ENCODE measurements at places on chromosomes 6 and 20. TPM values are rescaled to one million over a fixed set of nuclear protein-coding genes. Genes with fewer than 3 reads are reported as not detected.

The GCLC gene
- 48.2 TPM for total RNA-seq

The VIP gene
- not detected for total RNA-seq

The BHLHE23 gene
- total RNA-seq = 0.22 TPM

The CPNE5 gene
- 0.52 TPM for total RNA-seq

The SLC17A4 gene
- not detected for total RNA-seq

The GRIK2 gene
- 0.90 TPM for total RNA-seq

The GUCA1A gene
- total RNA-seq = 16.5 TPM

The PRSS35 gene
- 1.4 TPM for total RNA-seq

The NOTCH4 gene
- 2.1 TPM for total RNA-seq

The CRYBG1 gene
- total RNA-seq = 5.7 TPM

The PRRT1 gene
- total RNA-seq = 1.8 TPM

The PLTP gene
- total RNA-seq = 62.5 TPM

DNA sequence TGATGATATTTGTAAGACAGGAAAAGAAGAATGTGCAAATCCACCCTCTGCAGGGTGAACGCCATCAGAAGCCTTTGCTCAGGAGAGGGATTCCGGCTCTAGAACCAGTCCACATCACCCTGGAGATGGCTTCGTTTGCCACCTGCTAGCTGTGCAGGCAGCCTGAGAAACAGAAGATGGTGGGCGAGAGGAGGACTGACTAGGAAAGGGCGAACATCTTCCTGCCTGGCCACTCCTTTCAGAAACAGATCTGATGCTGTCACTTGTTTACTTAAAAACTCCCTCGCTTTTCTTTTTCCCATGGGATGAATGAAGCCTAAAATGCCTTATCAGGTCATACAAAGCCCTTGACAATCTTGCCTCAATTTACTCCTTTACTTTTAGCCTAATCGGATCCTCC, 1.2 kb downstream of the PTPRA start:
- no peak overlapping the region for H3K27ac ChIP-seq
- peaks cover 2% of the 10 kb centered on the region for H3K27me3 ChIP-seq
- peak overlapping the region; percentile 90 for H3K4me3 ChIP-seq
- no peak for DNase-seq

DNA sequence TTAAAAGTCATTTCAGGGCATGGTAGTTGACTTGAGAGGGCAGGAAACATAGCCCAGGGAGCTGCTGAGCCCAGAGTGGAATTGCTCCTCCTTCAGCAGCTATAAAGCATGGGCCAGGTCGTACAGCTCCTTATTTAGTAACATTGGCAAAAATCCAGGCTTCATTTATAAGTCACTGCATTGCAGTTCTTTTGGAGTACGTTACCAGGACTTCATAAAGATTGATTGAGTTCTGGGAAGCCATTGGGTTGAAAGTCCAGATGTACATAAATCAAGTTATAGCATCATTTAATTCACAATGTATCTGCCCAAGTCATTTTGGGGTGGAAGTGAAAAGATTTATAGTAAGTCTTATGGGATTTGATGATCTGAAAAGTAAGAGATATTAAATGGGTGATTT, 53.0 kb upstream of the ANKEF1 start:
- no peak for DNase-seq
- H3K36me3 ChIP-seq = no peaks in the 10 kb centered on the region
- no peak overlapping the region for H3K4me3 ChIP-seq
- H3K4me1 ChIP-seq = no peaks in the 10 kb centered on the region
- no peak overlapping the region for H3K27ac ChIP-seq
- no peaks in the 10 kb centered on the region for H3K27me3 ChIP-seq

DNA sequence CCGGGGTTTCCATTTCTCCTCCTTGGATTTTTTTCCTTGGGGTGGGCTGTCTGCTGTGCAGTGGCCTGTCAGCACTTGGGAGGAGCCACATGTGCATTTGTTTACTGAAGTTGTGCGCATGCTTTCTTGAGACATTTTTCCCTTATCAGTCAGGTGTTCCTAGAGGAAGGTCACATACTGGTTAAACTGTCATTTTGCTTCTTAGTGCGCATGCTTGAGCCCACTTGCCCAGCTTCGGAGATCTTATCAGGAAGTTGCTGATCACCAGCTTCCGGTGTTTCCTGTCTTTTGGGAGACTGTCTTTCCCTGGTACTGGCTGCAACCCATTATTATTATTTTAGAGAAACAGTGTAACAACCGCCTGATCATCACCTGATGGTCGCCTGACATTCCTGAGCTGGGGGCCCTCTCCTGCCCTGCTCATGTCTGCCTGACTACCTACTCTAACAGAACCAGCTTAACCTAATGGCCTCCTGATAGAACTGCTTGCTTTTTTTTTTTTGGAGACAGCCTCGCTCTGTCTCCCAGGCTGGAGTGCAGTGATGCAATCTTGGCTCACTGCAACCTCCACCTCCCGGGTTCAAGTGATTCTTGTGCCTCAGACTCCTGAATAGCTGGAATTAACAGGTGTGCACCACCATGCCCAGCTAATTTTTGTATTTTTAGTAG, 378 bp upstream of the ERVFRD-1 start:
- H3K4me3 ChIP-seq = no peak overlapping the region
- no peaks in the 10 kb centered on the region for H3K36me3 ChIP-seq
- no peaks in the 10 kb centered on the region for H3K27me3 ChIP-seq
- peaks cover 12% of the 10 kb centered on the region for H3K4me1 ChIP-seq
- no peak overlapping the region for H3K27ac ChIP-seq
- DNase-seq = no peak

DNA sequence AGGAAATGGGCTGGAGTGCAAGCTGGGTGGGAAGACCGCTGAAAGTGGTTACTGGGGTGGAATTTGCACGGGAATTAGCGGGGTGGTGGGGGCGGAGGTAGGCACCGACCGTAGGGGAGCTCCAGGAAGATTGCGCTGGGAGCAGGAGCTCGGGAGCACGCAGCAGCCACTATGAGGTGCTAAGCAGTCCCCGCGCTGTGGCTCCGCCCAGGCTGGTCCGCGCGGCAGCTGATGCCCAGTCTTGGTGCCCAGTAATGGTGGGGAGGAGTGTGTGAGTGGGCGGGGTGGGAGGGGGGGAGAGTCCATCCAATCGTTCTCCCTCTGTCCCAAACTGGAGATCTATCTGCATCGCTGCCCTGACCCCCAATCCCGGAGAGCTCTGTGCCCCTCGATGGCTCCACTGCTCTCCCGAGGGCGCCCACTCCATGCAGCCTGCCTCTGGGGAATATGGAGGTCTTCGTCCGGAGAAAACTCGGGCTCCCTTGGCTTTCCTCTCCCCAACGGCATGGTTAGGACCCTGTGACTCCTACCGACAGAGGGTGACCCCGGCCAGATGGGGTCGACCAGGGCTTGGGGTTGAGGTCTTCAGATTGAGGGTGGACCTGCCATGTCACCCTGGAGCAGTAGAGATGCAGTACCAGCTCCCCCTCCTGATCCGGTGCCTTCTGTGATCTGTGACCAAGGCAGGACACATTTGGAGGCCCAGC, 5.3 kb downstream of the TP53TG5 start:
- peaks cover 2% of the 10 kb centered on the region for H3K27me3 ChIP-seq
- no peak overlapping the region for H3K27ac ChIP-seq
- peak overlapping the region; percentile 67 for H3K4me3 ChIP-seq
- peak; percentile 68 for DNase-seq

DNA sequence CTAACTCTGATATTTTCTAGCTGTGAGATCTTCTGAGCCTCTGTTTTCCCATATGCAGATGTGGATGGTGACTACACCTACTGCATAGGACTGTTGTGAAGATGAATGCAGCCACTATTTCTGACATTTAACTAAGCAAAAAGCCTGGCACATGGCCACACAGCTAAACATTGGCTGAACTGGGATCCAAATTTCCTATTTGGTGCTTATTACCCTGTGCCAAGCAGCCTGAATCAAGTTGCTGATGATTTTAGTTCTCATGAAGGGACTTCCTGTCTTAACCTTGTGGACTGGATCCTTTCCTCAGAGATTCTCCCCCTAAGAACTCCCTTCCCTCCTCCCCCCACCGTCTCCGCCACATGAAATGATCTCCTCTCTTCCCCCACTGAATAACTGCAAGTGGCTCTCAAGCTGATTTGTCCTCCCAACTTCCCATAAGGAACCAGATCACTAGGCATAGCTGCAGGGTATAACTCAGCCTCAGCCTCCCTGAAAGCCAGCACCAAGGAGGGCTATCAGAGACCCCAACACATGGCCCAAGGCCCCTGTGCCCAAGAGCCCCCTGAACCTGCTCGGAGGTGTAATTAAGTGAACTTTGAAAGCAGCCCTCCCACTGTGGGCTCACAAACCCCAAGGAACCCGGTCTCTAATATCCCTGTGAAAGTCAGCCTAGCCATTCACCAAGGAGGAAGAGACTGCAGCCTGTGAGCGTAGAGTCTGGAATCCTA, 55.7 kb downstream of the MAFB start:
- H3K4me1 ChIP-seq = peaks cover 2% of the 10 kb centered on the region
- H3K27me3 ChIP-seq = no peaks in the 10 kb centered on the region
- no peak for DNase-seq
- no peaks in the 10 kb centered on the region for H3K36me3 ChIP-seq

DNA sequence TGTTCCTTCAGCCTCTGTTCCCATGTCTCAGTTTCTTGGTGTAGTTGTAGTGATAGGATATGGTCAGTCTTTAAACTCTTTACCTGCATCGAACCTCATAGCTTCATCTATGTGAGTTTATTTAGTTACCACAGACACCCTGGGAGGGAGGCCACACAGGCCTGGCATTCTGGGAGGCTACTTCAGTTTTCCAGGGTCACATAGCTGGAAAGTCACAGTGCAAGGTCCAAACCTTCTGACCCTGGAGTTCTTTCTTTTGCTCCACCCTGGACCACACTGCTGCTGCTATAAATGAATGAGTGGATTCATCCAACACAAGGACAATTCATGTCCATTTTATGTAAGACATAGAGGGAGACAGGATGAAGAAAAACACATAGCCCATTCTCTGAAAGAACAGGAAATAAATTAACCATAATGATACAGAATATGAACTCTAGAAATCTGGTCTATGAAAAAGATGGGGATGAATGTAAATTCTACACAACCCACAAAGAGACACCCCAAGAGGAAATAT, 60.8 kb downstream of the LAMA4 start:
- H3K27ac ChIP-seq = no peak overlapping the region
- DNase-seq = no peak
- H3K4me3 ChIP-seq = no peak overlapping the region
- H3K27me3 ChIP-seq = no peaks in the 10 kb centered on the region
- H3K4me1 ChIP-seq = no peaks in the 10 kb centered on the region

GRCh38 chr6:10418862-10419748, 4.2 kb upstream of the TFAP2A start:
- H3K4me1 ChIP-seq = peaks cover 3% of the 10 kb centered on the region
- H3K27me3 ChIP-seq = peaks cover 91% of the 10 kb centered on the region
- DNase-seq = peak; percentile 93
- H3K4me3 ChIP-seq = peak overlapping the region; percentile 72

DNA sequence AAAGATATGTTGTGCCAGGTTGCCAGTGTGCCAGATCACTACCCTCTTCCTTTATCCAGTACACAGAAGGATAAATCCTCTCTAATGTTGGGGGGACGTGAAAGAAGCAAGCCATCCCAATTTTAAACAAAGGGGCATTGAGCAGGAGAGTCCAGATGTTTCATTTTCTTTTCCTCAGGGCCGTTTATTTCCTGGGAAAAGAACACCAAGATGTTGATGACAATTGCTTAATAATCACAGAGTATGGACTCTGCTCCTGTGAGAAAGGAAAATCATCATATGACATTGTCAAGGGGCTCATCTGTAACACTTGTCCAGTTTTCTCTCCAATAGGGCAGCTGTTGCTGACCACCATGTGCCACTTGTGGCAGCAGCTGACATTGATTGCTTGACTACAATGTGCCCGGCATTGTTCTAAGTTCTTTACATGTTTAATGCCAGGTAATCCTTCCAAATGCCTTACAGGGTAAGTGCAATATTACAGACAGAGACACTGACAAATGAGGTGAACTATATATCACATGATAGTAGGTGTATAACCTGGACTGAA, 161.4 kb downstream of the CD109 start:
- no peak overlapping the region for H3K27ac ChIP-seq
- no peaks in the 10 kb centered on the region for H3K36me3 ChIP-seq
- no peak for DNase-seq
- no peak overlapping the region for H3K4me3 ChIP-seq
- no peaks in the 10 kb centered on the region for H3K4me1 ChIP-seq

- H3K4me3 ChIP-seq = no peak overlapping the region
- no peaks in the 10 kb centered on the region for H3K36me3 ChIP-seq
- H3K4me1 ChIP-seq = no peaks in the 10 kb centered on the region
- no peak for DNase-seq
These were observed 245.8 kb downstream of the SYNE1 start for GRCh38 chr6:152391179-152391880.

DNA sequence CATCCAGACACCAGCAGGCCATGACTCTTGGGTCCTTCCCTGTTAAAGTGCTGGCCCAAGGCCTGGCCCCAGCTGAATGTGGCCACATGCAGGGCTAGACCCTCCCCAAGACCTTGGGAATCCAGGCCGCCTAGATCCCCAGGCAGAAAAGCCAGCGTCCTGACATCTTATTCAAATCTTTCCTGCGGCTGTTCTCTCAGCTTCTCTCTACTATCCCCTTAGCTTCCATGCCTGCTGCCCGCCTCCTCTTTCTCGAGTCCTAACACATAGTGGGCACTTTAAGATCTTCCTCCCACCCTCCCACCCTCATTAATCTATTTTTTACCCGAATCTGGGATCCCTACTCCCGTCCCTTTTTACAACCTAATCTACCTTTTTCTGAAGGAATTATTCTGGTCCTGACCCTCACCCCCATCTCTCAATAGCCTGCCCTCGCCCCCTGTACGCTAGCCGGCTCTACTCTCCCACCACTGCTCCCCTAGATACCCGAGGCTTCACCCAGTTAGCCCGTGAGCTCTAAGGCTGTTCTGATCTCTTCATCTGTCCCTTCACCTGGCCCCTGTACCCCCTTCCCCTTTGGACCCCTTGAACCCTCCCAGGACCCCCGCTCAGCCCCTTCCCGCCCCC, at the start of gene CCHCR1:
Gene CCHCR1 (minus strand): TSS at position 290 of the 627 bp plus-strand sequence. CDS start 202 bp downstream, at position 88.
- H3K27me3 ChIP-seq = no peaks in the 10 kb centered on the region
- H3K27ac ChIP-seq = no peak within 1 kb of the TSS
- no peak for DNase-seq
- peaks cover 24% of the 10 kb centered on the region for H3K36me3 ChIP-seq
- H3K4me3 ChIP-seq = peak within 1 kb of the TSS; percentile 92
- peaks cover 11% of the 10 kb centered on the region for H3K4me1 ChIP-seq

- no peak overlapping the region for H3K27ac ChIP-seq
- no peaks in the 10 kb centered on the region for H3K36me3 ChIP-seq
These were observed 6.5 kb upstream of the GATA5 start for GRCh38 chr20:62482146-62482809.

DNA sequence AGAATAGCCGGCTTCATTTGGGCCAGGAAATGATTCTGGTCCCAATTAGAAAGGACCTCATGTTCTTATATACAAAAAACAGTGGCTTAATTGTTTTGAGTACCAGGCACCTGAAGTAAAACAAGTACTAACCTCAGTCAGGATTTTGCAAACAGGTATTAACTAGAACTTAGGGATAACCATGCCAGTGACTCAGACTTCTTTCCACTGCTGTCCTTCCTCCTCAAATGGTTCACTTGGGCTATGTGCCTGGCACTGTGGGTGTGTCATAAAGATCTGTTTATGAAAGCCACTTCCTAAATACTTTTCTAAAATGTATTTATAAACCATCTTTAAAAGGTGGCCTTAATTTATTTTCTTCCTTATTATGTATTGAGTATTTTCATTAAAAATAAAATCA, 10.7 kb downstream of the CLDN20 start:
- peaks cover 4% of the 10 kb centered on the region for H3K4me1 ChIP-seq
- no peak overlapping the region for H3K27ac ChIP-seq
- H3K4me3 ChIP-seq = no peak overlapping the region
- peaks cover 8% of the 10 kb centered on the region for H3K36me3 ChIP-seq
- DNase-seq = no peak

- no peaks in the 10 kb centered on the region for H3K4me1 ChIP-seq
- H3K36me3 ChIP-seq = no peaks in the 10 kb centered on the region
- DNase-seq = no peak
- no peak overlapping the region for H3K27ac ChIP-seq
- no peaks in the 10 kb centered on the region for H3K27me3 ChIP-seq
These were observed 22.2 kb downstream of the TFEB start for GRCh38 chr6:41713159-41713649.
